GDM1 (cell line): ENCODE measurements at places on chromosomes 1 and 21.

GRCh38 chr1:89451011-89451410 lies 73.6 kb upstream of the LRRC8B start:
- DNase-seq, result no peak

DNA sequence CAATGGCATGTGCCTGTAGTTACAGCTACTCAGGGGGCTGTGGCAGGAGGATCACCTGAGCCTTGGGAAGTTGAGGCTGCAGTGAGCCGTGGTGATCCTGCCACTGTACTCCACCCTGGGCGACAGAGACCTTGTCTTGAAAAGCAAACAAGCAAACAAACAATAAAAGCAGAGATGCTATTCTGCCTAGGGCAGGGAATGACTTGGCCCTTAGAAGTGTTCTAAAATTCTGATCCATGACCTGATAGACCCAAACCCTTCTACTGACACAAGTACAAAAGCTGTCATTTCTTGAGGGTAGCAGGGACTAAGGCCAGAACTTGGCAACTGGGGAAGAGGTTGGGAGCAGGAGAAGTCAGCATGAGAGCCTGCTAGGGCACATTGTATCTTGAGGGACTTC lies 15.6 kb upstream of the NCF2 start:
- DNase-seq, result no peak

GRCh38 chr1:60470246-60470645 lies 396.7 kb upstream of the C1orf87 start:
- no peak for DNase-seq

- no peak for DNase-seq
These were observed 1222.1 kb upstream of the NCAM2 start for GRCh38 chr21:19776076-19776475.

DNA sequence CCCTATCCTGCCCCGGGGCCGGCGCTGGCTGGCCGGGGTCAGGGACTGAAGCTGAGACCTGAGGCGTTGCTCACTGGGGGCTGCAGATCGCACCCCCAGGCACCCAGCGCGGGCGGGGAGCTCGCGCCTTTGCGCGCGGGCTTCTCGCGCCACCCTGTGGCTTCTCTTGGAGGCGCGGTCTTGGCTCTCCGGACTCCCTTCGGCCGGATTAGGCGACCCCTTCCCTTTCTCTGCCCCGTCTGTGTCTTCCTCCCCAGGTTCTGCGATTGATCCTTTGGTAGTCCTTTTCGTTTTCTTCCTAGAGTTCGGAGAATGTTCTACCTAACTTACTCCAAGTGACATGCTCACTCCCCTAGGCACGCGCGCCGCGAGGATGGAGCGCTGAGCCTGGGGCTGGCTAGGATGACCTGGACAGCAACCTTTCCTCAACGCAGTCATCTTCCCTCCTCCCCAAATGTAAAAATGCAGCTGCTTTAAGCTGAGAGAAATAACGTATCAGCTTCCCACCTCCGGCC lies 495 bp upstream of the NTRK1 start:
- DNase-seq, result peak; percentile 22

DNA sequence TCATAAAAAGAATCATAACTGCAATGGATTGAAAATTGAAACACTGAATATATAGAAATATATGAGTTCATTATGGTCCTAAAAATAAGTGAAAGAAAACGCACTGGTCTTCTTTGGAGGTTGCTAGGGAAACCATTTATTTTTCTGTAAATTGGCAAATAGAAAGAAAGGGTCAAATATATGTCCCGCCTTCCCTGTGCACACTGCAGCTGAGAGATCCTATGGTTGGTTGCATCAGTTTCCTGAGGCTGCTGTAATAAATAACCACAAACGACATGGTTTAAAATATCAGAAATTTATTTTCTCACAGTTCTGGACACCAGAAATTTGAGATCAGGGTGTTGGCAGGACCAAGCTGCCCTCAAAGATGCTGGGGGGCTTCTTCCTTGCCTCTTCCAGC lies 35.0 kb downstream of the CA6 start:
- DNase-seq, result no peak

GRCh38 chr1:19351873-19352272 lies 39.7 kb downstream of the SLC66A1 start:
- no peak for DNase-seq

DNA sequence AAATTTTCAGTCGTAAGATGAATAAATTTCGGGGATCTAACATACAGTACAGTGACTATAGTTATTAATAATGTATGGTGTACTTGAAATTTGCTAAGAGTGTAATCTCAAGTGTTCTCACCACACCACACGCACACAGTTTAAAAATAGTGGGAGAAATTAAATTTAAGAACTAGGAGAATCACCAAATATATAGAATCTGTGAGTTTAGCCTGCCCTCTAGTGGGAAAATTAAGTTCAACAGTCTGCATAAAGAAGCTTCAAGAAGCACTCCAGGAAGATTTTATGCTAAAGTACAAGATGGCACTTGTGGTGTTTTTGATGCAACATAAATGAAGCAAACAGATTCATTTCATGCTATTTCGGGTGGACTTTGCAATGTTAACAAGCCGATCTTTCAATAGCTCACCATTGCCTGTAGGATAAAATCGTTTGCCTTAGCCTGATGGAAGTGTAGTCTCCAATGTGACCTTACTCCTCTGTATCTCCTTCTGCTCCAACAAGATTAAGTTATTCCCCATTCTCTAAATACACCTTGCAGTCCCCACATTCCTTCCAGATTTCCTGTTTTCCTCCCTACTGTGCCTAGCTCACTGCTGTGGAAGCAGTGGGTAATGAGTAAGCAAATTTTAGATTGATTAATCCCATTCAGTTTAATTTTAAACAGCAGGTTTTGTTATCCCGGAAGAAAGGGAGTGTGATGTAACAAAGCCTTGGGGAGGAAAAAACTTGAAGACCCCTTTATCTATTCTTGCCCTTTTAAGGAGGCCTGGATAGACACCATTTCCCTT lies 8.7 kb upstream of the PIK3C2B start:
- peak; percentile 55 for DNase-seq

- no peak for DNase-seq
These were observed 32.0 kb downstream of the EGLN1 start for GRCh38 chr1:231390071-231390470.

- DNase-seq, result no peak
These were observed 102.0 kb downstream of the CYYR1 start for GRCh38 chr21:26471099-26471471.

- DNase-seq, result peak; percentile 45
These were observed 6.8 kb downstream of the TENT5C start for GRCh38 chr1:117612517-117613248.

DNA sequence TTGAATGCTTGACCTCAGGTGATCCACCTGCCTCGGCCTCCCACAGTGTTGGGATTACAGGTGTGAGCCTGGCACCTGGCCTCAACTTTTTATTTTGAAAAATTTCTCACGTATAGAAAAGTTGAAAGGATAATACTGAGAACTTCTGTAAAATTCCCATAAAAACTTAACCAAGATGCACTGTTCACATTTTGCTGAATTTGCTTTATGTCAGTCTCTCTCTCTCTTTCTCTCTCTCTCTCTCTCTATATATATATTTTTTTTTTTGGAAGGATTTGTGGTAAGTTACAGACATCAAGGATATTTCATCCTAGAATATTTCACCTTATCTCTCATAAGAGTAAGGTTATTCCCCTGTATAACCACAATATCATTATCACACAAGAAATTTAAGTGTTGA lies 5.9 kb downstream of the PEX14 start:
- DNase-seq, result no peak

- DNase-seq, result no peak
These were observed 13.0 kb downstream of the UBE4B start for GRCh38 chr1:10045480-10046355.

DNA sequence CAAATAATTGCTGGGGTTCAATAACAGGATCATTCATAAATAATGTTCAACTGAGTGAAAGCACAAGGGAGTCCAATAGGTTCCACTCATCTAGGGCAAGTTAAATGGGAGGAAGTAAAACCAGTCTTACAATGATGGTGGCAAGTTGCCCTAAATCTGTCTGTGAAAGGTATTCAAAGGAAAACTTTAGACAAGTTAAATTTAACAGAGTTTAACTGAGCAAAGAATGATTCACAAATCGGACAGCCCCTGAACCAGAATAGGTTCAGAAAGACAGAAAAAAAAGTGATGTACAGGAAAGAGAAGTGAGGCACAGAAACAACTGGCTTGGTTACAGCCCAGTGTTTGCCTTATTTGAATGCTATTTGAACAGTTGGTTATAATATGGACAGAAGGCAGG lies 183.5 kb upstream of the ADGRL4 start:
- DNase-seq, result no peak

GRCh38 chr1:173669491-173669941 lies at the start of gene ANKRD45:
TSS of gene ANKRD45 (minus strand) at chr1:173669851. CDS start at chr1:173659418, 10,433 bp downstream.
- no peak for DNase-seq

- DNase-seq, result no peak
These were observed 101.6 kb upstream of the PALMD start for GRCh38 chr1:99544328-99544727.

GRCh38 chr1:235442788-235443429 lies 61.3 kb downstream of the B3GALNT2 start:
- DNase-seq, result no peak

GRCh38 chr21:45069711-45070110 lies 4.7 kb upstream of the ADARB1 start:
- no peak for DNase-seq

DNA sequence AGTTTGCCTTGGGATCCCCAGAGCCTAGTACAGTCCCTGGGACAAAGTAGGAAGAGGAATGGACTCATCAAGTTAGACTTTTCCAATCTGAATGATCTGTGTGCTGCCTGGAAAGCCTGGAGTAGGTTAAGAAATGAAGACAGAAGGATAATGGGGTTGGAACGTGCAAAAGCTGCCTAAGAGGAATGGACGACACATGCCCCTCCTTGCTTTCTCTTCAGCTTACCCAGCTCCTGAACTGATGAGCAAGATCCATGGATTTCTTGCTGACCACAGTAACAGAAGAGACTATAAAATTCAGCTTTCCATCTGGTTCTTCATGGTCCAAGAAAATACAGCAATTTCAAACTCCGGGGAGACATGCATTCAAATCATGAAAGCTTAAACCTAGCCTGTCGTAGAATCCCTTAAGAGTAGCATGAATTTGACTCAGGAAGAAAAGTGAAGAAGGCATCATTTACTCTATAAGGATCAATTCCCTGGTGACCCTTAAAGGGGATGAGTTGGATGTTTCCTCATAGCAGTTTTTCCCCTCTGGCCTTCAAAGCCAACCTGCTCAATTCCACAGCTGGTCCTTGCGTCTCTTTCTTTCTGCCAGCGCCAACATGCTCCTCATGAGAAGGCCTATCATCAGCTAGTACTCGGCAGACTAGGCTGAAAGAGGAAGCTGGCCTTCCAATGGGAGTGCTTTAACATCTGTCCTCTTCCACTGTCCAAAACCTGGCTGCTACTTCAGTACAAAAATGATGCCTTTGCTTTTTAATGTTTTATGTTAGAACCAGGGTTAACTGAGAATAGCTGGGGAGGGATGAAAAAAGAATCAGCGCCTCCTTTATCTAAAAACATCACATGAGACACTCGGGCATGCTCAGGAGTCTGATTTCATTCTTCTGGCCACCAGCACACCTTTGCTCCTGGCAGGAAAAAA lies 5.7 kb upstream of the PEF1 start:
- DNase-seq, result no peak

DNA sequence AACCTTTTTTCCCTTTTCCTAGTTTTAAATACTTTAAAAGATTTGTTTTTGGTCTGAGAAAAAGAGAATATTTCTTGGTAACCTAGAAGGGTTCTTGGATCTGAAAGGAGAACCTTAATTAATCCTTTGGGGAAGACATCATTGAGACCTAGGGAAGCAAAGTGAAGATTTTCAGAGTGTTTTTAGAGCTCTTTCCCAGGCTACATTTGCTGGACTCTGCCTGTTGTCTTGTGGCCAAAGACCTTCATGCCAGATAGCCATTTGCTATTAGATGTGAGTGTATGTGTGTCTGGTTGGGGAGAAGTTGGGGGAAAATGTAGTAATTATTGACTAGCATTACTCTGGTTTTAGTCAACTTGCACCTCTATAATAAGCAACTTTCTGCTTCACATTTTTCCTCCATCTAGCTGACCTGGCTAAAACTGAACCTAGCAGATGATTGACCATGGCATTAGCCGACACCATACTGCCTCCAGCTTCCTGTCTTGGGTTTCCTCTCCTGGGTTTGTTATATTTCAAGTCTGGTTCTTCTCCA lies 239.1 kb downstream of the USP25 start:
- DNase-seq, result no peak

DNA sequence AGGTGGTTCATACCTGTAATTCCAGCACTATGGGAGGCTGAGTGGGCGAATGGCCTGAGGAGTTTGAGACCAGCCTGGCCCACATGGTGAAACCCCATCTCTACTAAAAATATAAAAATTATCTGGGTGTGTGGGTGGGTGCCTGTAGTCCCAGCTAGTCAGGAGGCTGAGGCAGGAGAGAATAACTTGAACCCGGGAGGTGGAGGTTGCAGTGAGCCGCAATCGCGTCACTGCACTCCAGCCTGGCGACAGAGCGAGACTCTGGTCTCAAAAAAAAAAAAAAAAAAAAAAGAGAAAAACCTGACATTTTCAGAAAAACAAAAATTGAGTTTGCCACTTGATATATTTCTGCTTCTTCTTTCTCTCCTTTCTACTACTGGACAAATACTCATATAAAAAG lies 24.3 kb downstream of the CA6 start:
- DNase-seq, result no peak
